ENCODE measurements at places on chromosomes 12 and 14.

GRCh38 chr12:79444089-79444488, 246.7 kb downstream of the PAWR start:
- no peak for DNase-seq

DNA sequence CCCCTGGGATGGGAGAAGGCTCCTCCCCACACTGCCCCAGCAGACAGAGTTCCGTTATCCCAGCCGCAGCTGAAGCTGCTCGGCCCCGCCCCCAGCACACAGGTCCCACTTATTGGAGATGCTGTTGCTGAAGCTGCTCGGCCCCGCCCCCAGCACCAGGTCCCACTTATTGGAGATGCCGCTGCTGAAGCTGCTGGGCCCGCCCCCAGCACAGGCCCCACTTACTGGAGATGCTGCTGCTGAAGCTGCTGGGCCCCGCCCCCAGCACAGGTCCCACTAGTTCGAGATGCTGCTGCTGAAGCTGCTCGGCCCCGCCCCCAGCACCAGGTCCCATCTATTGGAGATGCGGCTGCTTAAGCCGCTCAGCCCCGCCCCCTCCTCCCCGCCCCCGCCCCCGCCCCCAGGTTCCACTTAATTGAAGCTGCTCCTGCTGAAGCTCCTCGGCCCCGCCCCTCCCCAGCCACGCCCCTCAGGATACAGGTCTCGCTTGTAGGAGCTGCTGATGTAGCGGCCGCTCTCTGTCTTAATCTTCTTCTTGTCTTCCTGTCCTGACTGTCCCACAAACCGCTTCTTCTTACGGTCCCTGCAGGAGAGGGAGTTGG, 12.0 kb downstream of the CFAP73 start:
- no peak for DNase-seq

DNA sequence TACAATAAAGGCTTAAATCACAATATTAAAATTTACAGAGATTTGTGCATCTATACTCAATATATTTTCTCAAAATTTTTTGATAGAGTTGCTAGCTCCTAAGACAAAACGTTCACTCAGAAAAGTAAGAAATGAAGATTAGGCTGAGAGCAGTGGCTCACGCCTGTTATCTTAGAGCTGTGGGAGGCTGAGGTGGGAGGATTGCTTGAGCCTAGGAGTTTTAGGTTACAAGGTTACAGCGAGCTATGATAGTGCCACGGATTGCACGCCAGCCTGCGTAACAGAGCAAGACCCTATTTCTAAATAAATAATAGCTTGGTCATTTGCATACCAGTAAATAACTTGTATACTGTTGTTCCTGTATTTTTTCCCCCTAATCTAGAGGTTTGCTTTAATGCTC, 35.0 kb upstream of the CFL2 start:
- no peak for DNase-seq

DNA sequence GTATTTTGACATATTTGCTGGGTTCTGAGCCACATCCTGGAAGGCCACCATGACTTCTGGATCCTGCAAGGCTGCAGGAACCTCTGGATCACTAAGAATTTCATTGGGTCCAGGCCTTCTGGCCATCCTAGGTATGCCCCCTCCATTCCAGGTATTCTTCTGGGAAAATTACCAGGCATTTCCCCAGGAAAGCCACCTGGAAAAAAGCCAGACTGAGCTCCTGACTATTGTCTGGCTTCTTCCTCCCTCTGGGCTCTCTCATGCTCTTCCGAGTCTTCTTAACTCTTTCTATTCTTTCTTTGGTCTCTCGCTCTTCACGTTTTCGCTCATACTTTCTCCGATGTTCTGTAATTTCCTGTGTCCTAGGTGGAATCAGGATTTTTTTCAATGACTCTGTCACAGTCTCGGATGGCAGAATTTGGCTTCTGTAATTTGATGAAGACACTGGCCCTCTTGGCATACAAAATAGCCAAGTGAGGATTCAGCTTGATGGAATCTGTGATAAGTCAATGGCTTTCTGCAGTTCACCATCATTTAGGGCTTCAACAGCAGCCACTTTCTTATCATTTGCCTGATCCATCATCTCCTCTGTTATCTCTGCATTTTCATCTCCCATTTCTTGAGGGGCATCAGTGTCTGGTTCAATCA, 42.6 kb downstream of the ATP23 start:
- no peak for DNase-seq

- DNase-seq: no peak
Observed at GRCh38 chr14:100680439-100681051, 46.1 kb upstream of the DLK1 start.

DNA sequence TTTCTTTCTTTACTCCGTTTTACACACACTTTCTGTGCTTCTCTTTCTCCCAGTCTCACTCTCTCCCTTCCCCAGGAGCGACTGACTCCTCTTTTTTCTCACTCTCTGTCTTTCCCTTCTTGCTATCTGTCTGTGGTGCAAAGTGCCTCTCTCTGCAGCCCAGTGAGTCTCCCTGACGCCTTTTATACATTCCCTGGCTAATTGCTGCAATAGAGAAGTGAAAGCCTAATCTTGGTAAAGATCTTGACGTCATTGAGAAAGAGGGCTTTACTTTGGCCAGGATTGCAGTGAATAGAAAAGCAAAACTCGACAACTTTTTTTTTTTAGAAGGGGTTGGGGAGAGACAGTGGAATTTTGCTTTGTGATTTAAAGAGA, 706 bp upstream of the DIO2 start:
- DNase-seq: no peak

DNA sequence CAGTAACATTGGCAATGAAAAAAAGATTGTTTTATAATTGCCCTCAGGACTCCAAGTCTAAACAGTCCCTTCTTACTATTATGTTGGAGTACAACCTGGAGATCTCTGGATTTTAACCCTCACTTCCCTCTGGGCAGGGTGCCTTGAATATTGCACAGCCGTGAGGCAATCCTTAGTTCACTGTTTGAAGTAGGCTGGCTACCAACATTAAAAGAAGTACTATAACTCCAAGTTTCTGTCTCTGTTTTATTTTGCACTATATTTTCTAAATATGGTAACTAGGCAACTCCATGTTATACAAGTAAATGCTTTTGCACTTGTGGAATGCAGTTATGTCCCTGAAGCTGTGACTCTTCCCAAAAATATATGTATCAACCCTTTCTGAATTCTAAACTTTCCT, 490.7 kb downstream of the EGLN3 start:
- no peak for DNase-seq

DNA sequence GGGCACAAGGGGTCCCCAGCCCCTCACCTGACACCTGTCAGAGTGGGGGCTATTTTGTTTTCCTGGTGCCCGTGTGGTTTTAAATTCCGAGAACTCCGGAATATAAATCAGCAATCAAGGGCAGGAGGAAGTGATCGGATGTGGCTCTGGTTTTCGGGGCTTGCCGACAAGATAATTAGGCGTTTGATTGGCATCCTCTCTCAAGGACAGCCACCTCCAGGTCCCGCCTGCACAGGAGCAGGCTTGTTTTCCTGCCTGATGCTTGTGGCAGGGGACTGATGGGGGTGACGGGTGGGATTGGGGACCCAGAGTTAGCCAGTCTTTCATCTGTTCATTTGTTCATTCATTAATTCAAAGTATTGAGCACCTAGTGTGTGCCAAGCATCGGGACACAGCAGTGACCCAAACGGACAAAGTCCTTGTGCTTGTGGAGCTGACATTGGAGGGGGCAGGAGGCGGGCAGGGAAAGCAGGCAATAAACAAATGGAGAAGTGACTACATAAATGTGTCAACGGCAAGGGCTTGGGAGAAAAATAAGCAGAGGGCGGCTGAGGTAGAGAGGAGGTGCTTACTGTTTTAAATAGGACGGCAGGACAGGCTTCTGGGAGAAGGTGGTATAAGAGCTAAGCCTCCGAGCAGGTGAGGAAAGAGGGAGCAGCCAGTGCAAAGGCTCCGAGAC, 166.5 kb downstream of the PHETA1 start:
- no peak for DNase-seq

- no peak for DNase-seq
Observed at GRCh38 chr12:120688527-120689071, 1.6 kb downstream of the MLEC start.

DNA sequence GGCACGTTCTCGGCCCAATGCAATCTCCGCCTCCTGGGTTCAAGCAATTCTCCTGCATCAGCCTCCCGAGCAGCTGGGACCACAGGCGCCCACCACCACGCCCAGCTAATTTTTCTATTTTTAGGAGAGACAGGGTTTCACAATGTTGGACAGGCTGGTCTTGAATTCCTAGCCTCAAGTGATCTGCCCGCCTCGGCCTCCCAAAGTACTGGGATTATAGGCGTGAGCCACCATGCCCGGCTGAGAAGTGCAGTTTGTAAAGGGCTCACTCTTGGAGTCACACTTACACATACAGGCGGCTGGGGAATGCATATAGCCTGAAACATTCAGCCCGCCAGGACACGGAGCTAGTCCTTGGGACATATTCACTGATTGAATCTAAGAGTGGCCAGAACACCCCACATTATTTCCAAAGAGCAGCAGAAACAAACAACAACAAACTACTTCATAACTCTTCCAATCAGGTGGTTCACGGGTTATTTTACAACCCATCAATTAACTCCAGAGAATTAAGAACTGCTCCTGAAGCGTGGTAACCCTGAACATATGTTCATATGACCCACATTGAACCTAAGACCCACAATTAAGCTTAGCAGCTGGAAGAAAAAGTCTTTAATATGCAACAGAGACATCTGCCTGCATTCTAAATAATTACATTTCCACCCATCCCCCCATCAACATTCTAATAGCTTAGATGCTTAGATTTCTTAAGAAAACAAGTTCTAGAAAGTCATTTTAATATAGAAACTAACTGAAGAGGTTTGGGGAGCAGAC, 49.2 kb downstream of the SSH1 start:
- DNase-seq: no peak

DNA sequence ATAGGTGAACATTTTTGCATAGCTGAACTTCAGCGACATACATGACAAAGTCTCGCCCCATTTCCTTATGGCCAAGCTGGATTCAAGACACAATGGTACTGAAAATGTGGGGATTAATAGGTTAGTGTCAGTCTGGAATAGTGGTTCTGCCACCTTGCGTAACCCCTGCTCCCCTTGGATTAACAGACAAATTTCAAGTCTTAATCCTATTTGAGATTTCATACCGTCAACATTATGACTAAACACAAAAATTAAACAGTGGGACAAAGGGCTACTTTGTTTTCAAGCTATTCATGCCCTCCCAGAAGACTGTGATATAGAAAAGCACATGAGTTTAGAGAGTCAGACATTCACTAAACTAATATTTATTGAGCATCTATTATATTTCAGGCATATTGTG, 138.9 kb upstream of the HIF1A start:
- DNase-seq: no peak

- DNase-seq: no peak
Observed at GRCh38 chr14:68959035-68959434, 20.1 kb downstream of the ACTN1 start.

- DNase-seq: no peak
Observed at GRCh38 chr12:112815589-112816321, 24.2 kb downstream of the RPH3A start.

DNA sequence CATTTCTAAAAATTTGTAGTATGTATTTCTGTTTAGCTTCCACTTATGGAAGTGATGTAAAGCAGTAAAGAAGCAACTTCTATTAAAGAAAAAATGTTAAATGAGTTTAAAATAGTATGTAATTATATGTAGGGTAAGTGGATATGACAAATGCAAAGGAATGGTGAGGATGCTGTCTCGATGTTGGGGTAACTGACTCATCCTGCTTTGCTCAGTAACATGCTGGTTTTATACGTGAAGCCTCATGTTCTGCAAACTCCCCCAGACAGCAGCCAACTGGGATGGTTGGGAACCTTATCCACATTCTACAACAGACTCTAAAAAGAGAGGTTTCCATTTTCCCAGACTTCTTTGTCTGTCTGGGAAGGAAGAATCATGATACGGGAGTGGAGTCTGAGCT, 1006.4 kb upstream of the TMEM132C start:
- DNase-seq: no peak

Measured in NCI-H446 (cell line).